ENCODE measurements at places on chromosomes 12 and 14.
A peak's percentile ranks its signal among the peaks of the same experiment; 100 is the strongest.

GRCh38 chr12:11959117-11959823 lies 111.5 kb upstream of the BCL2L14 start:
- no peak for DNase-seq

- DNase-seq = no peak
Measured at GRCh38 chr14:35258420-35258819, 33.8 kb upstream of the PSMA6 start.

- no peak for DNase-seq
Measured at GRCh38 chr14:37420622-37421021, 174.4 kb downstream of the FOXA1 start.

GRCh38 chr12:8077207-8077606 lies 4.9 kb upstream of the NECAP1 start:
- DNase-seq = no peak

- DNase-seq = no peak
Measured at GRCh38 chr14:55710506-55711041, 130.6 kb downstream of the KTN1 start.

GRCh38 chr12:94059394-94060368 lies 88.7 kb upstream of the PLXNC1 start:
- DNase-seq = no peak

GRCh38 chr12:93706824-93707223 lies 29.6 kb downstream of the CRADD start:
- no peak for DNase-seq

GRCh38 chr14:72706485-72706884 lies 187.4 kb downstream of the DPF3 start:
- DNase-seq = no peak

GRCh38 chr14:95540236-95540855 lies 5.5 kb downstream of the GLRX5 start:
- DNase-seq = no peak

- no peak for DNase-seq
Measured at GRCh38 chr12:639988-640387, 23.3 kb downstream of the NINJ2 start.

DNA sequence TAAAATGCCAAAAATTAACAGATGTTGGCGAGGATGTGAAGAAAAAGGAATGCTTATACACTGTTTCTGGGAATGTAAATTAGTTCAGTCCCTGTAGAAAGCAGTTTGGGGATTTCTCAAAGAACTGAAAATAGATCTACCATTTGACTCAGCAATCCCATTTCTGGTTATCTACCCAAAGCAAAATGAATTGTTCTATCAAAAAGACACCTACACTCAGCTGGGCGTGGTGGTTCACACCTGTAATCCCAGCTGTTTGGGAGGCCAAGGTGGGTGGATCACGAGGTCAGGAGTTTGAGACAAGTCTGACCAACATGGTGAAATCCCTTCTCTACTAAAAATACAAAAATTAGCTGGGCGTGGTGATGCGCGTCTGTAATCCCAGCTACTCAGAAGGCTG lies 279.3 kb upstream of the PDE3A start:
- DNase-seq = no peak

- no peak for DNase-seq
Measured at GRCh38 chr14:77267937-77268699, 2.9 kb downstream of the NGB start.

- DNase-seq = no peak
Measured at GRCh38 chr14:80310938-80311750, 99.8 kb upstream of the DIO2 start.

DNA sequence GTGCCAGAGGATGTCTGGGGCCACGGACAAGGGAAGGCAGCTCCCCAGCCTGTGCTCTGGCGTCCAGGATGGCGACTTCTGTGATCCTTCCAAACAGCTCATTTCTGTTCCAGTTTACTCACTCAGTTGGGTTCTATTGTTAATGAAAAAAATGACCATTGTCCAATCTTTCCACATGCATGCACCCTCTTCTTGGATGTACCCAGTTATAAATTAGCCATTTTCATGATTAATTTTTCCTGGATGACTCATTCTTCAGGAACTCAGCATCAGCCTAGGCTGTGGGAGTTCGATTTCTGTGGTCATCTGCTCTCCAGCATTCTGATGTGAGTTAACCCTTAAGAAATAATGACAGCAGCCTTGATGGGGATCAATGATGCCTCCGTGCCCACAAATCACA lies 926.8 kb downstream of the BCL11B start:
- DNase-seq = no peak

DNA sequence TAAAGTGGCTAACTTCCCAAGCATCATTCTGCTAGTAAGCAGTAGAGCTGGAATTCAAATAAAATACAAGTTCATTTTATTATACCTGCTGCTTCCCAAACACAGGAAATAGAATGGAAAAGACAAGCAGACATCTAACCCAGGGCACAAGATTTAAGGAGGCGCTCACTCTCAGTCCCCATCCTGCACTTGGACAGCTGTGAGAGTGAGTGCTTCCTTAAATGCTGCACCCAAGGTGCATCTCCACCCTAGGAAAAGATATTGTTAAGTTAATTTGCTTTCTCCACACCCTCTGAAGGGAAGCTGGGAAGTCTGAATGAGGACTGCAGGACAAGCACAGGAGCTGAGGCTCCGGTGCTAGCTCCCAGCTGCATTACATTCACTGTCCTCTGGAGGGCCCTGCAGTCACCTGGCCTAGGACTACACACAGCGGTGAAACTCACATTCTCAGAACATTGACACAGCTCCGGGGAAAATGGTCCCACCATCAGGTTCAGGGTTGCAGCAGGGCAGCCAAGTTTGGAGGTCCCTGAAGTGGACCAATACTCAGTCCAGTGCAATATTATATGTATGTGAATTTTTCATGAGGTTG lies 14.2 kb downstream of the HEBP1 start:
- no peak for DNase-seq

- no peak for DNase-seq
Measured at GRCh38 chr12:12508612-12509011, 54.1 kb downstream of the DUSP16 start.

DNA sequence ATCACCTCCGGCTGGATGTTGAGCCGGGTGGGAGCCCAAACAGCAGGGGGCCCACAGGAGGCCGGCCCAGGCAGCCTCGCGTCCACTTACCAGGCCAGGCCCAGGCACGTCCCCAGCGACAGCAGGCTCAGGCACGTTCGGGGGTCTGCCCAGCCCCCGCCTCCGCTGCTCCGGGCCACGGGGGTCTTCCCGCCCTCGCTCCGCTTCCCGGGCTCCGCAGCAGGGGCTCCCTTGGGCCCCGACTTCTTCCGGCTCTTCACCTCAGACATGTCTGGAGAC lies 216 bp downstream of the IKBIP start:
- DNase-seq = no peak

GRCh38 chr12:94602024-94602423 lies 48.3 kb downstream of the TMCC3 start:
- no peak for DNase-seq

DNA sequence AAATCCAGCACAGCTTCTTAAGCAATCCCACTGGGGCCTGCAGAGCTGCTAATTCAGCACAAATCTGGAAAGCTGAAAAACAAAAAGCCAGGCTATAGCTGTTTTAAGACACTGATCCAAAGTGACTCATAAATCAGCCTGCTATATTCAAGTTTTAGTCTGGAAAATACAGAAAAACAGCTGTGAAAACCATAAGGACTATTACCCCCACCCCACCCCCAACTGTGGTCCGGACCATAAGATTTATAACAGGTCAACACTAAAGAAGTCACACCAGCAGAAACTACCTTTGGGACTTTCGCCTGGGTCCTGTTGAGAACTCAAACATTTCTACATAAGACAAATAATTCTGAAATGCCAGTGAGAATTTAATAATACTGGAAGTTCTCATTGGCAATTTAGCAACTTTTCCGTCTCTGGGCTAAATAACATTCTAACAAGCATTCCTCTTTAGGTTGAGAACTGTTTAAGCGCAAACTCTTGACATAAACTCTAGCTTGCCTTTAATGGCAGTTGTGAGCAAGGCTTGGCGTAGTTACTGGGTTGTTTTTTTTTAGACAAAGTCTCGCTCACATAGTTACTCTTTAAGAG lies 3.3 kb downstream of the LRIG3 start:
- no peak for DNase-seq

- DNase-seq = no peak
Measured at GRCh38 chr12:106975098-106975497, 11.8 kb downstream of the MTERF2 start.

GRCh38 chr14:90805084-90805391 lies 11.2 kb downstream of the TTC7B start:
- DNase-seq = no peak

- DNase-seq = no peak
Measured at GRCh38 chr12:67988601-67989021, 636 bp upstream of the IFNG-AS1 start.

DNA sequence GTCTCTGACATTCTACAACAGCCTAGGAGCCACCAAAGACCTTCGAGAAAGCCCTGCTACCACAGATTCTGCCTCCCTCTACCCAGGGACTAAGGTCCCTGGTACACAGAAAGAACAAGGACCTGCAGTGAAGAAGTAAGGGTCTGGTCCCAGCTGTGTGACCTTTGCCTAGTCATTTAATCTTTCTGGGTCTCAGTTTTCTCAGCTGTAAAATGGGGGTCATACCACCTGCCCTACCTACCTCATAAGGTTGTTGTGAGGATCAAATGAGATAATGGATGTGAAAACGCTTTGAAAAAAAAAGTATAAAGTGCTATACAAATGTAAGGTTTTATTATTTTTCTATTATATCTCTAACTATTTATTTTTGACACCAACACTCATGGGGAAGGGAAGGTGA lies 5.2 kb upstream of the PRKAG1 start:
- DNase-seq = no peak

DNA sequence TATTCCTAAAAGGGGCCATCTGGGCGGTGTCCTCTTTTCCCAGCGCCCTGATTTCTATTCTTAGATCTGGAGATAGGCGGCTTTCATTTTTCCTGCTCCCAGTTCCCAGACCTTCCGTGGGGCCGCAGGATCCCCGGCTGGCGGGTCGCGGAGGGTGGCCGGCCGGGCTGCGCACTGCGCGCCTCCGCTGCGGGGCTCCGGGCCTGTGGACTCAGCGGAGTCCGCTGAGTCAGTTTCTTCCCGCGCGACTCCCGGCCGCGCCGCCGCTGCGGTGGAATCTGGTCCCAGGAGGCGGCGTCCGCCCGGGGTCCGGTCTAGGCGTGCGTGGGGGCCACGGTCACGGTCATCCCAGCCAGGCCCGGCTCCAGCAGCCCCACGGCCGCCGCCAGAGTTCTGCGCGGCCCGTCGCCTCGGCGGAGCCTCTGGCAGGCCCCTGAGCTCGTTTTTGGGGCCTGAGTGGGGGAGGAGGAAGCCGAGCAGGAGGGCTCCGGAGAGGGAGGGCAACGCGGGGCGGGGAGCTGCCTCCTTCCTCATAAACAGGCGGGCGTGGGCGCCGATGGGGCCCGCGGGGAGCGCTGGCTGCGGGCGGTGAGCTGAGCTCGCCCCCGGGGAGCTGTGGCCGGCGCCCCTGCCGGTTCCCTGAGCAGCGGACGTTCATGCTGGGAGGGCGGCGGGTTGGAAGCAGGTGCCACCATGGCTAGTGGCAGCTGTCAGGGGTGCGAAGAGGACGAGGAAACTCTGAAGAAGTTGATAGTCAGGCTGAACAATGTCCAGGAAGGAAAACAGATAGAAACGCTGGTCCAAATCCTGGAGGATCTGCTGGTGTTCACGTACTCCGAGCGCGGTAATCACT lies at the start of gene LRRK2:
Gene LRRK2, plus strand, starts transcription at position 559 of the 853 bp plus-strand sequence. Its CDS starts 135 bp downstream, at position 694.
- peak; percentile 20 for DNase-seq

Data from T-helper 9 cell (primary cell).